Activated T-cell treated with anti-CD3 and anti-CD28 coated beads, Interleukin-2, amount 50 U/mL, for 72 hours (primary cell): ENCODE measurements at places on chromosomes 2 and 18. TPM values are rescaled to one million over a fixed set of nuclear protein-coding genes. Genes with fewer than 3 reads are reported as not detected.

GRCh38 chr2:11742317-11742701 is 4.1 kb upstream of the LPIN1 start:
- peaks cover 41% of the 10 kb centered on the region for H3K4me1 ChIP-seq
- H3K27me3 ChIP-seq: no peaks in the 10 kb centered on the region
- no peak overlapping the region for H3K4me3 ChIP-seq
- H3K27ac ChIP-seq: no peak overlapping the region

Gene RUFY4
- total RNA-seq: 0.84 TPM

- no peaks in the 10 kb centered on the region for H3K4me1 ChIP-seq
- no peak for DNase-seq
- no peak overlapping the region for H3K4me3 ChIP-seq
- no peaks in the 10 kb centered on the region for H3K27me3 ChIP-seq
- no peaks in the 10 kb centered on the region for H3K36me3 ChIP-seq
Measured at GRCh38 chr2:232402518-232402917, 4.1 kb upstream of the ALPG start.

Gene CAPN14
- total RNA-seq: 0.65 TPM

- H3K4me3 ChIP-seq: peak overlapping the region; percentile 24
- H3K27ac ChIP-seq: no peak overlapping the region
- peaks cover 30% of the 10 kb centered on the region for H3K4me1 ChIP-seq
- no peak for DNase-seq
Measured at GRCh38 chr2:237625777-237626176, 1.6 kb upstream of the LRRFIP1 start.

DNA sequence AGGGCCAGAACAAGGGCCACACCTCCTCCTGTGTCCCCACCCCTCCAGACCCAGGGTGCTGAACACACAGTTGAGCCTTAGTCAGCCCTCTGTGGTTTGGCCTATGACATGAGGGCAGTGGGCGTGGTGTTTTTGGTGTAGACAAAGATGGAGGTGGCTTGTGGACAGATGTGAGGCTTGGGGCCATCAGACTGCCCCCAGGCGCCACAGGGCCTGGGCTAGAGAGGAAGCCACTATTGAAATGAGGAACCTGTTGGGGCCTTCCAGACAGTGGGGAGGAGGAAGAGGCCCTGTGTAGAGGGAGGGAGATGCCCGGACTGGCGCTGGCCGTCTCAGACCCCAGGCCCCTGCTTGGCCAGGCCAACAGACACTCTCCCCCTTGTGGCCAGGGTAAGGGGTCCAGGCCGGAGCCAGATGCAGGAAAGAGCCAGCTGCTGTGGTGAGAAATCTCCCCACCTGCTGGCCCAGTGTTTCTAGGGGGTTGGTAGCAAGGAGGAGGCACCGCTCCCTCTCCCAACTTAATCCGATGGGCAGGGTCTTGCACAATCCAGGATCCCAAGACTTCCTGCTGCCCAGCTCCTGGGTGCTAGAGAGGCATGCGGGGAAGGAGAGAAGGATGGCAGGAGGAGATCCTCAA is 53.8 kb downstream of the SMAD7 start:
- no peaks in the 10 kb centered on the region for H3K27me3 ChIP-seq
- H3K4me3 ChIP-seq: no peak overlapping the region
- no peaks in the 10 kb centered on the region for H3K36me3 ChIP-seq
- peak; percentile 46 for DNase-seq
- no peak overlapping the region for H3K27ac ChIP-seq

DNA sequence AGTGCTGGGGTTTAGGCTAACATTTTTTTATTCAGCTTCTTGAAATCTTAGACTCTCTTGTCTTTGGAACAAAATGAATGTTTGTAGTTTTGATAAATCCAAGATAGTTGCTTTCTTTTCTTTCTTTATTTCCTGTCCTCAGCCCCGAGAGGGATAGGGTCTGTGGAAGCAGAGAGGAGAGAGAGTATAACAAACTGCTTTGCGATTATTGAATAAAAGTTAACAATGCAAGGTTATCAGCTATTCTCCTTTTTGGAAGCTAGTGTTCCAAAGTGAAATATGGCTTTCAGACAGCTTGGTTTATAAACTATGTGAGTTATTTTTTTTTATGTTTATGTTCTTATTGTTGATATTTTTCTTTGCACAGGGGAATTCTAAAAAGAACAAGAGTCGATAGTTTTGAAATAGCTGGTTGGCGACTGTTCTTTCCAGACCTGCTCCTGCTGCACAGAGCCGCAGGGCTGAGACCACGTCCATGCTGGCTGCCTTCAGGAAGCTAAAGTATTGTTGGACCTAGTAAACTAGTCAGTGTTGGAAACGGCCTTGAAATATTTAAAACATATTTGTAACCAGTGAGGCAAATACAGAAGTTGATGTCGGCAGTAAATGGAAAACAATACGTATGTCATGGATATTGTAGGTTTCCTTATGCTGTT is 15.5 kb upstream of the STON1 start:
- DNase-seq: no peak
- H3K4me3 ChIP-seq: no peak overlapping the region
- H3K36me3 ChIP-seq: peaks cover 13% of the 10 kb centered on the region
- H3K4me1 ChIP-seq: no peaks in the 10 kb centered on the region
- H3K27me3 ChIP-seq: no peaks in the 10 kb centered on the region

GRCh38 chr2:100268986-100269385 is 53.3 kb downstream of the LONRF2 start:
- DNase-seq: no peak
- H3K36me3 ChIP-seq: no peaks in the 10 kb centered on the region
- no peaks in the 10 kb centered on the region for H3K4me1 ChIP-seq
- H3K27me3 ChIP-seq: no peaks in the 10 kb centered on the region
- no peak overlapping the region for H3K27ac ChIP-seq

DNA sequence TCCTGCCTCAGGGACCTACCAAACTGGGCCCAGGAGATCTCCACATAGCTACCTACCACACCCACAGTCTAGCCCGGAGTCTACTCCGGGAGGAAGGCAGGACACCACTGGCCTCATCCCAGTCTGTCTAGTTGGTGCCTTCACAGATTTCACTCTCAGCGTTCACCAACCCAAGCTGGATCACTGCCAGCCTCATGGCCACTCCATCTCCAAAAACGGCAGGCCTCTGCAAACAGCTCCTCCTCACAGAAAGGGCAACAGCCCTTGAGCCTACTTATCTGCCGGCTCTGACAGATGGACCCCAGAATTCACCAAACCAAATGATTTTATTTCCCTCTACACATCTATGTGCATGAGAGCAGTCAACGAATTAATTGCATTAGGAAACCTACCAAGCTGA is 61.3 kb downstream of the NCKAP5 start:
- no peaks in the 10 kb centered on the region for H3K27me3 ChIP-seq
- no peaks in the 10 kb centered on the region for H3K36me3 ChIP-seq
- H3K27ac ChIP-seq: no peak overlapping the region
- H3K4me1 ChIP-seq: no peaks in the 10 kb centered on the region

GRCh38 chr2:147214914-147215313 is 629.9 kb upstream of the ACVR2A start:
- H3K4me3 ChIP-seq: no peak overlapping the region
- no peaks in the 10 kb centered on the region for H3K4me1 ChIP-seq
- no peak for DNase-seq
- no peaks in the 10 kb centered on the region for H3K27me3 ChIP-seq

DNA sequence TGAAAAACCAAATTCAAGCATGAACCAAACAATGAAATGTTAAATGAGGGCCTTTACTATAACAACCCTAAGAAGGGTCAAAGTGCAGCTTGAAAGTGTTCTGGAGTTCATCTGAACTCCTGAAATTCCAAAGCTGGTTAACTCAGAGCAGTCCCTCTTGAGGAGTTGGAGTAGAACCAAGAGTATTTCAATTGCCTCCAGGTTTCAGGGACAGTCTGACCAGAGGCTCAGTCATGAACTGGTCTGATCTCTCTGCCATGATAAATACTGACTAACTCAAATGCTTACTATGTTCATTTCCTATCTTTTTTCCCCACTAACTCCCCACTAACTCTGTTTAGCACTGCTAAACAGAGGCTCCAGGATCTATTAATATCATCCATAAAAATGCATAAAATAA is 2.7 kb downstream of the STARD7 start:
- no peaks in the 10 kb centered on the region for H3K27me3 ChIP-seq
- no peak for DNase-seq
- H3K36me3 ChIP-seq: peaks cover 8% of the 10 kb centered on the region
- peak overlapping the region; percentile 96 for H3K27ac ChIP-seq
